ENCODE measurements at places on chromosomes 7 and 10. TPM values are rescaled to one million over a fixed set of nuclear protein-coding genes. Genes with fewer than 3 reads are reported as not detected.

DNA sequence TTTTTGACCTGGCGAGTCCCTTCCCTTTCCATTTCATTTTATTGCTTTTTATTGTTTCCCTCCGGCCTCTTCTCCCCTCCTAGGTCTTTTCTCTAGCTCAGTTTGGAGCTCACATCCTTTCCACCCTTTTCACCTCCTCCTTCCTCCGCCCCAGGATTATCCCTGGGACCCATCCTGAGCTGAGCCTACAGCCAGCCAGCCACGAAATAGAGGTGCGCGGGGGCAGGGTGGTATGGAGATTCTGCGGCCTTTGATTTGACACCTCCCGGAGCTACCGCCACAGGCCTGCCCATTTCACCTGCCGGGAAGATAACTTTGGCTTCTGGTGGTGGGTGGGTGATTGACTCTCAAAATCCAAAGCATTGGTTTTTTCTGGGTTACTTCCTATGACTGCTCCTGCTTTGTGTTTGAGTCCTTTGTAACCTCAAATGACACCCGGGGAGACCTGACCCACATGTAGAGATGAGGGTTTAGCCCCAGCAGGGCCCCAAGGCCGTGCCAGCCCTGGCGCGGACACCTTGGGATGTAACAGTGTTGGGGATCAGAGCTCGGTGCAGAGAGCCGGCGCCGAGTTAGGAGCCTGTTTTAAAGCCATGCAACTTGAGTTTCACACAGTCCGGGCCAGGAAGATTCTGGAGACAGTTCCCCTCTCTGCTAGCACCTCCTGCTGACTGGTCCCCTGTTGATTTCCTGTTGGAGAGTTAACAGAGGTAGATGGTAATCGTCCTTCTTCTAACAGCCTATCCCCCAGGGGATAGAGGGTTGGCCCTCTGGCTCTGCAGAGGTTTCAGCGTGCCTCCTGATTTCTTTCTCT is 1.5 kb downstream of the DUSP5 start:
- no peak for DNase-seq

DNA sequence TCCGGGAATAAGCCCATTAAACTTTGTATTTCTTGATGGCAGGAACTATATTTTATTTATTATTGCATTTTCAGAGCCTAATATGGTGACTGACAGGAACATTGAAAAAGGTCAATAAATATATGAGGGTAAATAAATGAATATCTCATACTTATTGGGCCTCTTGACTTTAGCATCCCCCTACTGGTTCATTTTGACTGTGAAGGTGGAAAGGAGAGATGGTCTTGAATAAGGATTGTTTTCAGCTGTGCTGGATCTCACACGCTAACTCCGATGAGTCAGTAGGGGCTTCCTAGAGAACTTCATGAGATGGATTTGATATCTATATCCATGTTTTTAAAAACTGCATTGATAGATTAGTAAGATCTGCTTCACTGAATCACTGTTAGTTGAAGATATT is 1026.0 kb downstream of the REEP3 start:
- no peak for DNase-seq

- no peak for DNase-seq
Measured at GRCh38 chr10:114024876-114025610, 18.6 kb upstream of the ADRB1 start.

GRCh38 chr10:132511121-132512051 is 26.2 kb upstream of the INPP5A start:
- DNase-seq, result no peak

GLCCI1 gene
- total RNA-seq, result 10.5 TPM

SMARCD3 gene
- 9.8 TPM for total RNA-seq

SLC39A12 gene
- total RNA-seq, result not detected

DNA sequence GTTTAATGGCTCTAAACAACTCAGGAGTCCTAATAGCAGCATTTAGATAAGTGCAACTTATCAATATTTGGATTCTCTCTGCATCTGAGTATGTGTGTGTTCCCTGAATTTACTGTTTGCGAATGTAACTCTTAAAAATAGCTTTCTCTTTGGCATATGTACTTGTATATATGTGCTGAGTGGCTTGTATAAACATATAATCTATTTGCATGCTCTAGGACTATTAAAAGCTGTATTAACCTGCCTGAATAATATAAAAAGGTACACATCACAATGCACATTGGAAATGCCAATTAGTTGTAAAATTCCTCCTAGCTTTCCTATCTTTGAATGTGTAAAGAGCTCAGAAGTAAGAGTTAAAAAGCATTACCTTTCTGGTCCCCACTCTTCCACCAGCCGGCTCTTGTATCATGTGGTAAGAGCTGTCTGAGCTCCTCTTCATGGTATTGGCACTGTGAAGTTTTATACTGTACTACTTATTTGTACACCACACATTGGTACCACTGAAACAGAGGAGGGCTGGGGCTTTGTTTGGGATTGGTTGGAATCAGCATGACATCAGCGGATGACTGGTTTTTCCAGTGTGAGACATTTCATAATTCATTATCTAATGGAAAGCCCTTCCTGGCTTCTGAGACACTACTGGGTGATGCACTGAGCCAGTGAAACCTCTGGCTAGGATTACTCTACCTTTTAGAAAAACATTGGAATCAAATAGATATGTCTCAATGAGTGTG is at the start of gene INHBA:
INHBA (minus strand) TSS at position 456 of the 737 bp plus-strand sequence. CDS start 2,716 bp downstream, outside the sequence.
- DNase-seq, result no peak

- DNase-seq, result no peak
Measured at GRCh38 chr7:123863461-123863860, 18.5 kb downstream of the HYAL4 start.

DNA sequence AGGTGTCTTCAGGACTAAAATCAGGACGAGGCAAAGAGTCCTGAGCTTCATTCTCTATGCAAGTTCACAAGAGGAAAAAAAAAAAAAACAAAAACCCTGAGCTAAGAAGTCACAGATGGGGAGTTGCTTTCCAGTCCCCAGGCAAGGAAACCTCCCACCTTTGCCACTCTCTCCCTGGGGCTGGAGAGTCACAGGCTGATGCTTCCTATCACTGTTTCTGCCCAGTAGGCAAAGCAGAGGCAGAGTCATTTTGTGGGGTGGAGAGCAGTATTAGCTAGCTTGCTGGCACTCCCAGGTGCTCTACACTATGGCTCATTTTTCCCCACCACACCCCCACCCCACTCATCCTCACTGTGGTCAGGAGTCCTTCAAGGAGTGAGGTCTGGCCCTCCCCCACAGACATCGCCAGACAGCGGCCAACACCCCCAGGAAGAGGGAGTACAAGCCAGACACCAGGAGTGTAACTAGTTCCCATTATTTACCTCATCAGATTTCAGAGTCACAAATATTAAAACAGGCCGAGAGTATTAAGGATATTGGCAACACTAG is 34.6 kb upstream of the UNC5B start:
- no peak for DNase-seq

FIS1 gene
- 156 TPM for total RNA-seq

- DNase-seq, result no peak
Measured at GRCh38 chr10:103690281-103690680, 165.1 kb downstream of the SH3PXD2A start.

HOXA13 gene
- 39.4 TPM for total RNA-seq

ZNF365 gene
- total RNA-seq, result not detected

DNA sequence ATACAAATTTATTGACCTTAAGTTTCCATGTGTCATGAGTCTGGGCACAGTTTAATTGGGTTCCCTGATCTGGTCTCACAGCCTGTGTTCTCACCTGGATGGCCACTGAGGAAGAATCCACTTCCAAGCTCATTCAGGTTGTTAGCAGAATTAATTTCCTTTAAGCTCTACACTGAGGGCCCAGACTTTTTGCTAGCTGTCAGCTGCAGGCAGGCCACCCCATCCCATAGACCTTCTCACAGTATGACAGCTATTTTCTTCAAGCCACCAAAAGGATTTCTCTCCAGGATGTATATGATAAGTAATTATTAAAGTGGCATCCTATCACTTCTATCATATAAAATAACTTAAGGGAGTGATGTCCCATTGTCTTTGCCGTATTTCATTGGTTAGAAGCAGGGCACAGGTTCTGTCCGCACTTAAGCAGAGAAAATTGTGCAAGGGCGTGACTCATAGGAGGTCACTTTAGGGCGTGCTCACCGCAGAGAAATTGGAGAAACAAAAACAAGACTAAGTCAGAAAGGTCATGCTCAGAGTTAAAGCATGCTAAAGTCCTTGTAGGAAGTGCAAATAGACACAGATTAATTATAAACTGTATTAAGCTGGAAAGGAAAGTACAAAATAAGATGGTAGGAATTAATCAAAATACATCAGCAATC is 109.9 kb downstream of the AHR start:
- peak; percentile 36 for DNase-seq

CAMK1D gene
- 42.5 TPM for total RNA-seq

GRCh38 chr7:8443576-8444467 is 10.4 kb downstream of the NXPH1 start:
- no peak for DNase-seq

FAM204A gene
- total RNA-seq, result 48.8 TPM

DNA sequence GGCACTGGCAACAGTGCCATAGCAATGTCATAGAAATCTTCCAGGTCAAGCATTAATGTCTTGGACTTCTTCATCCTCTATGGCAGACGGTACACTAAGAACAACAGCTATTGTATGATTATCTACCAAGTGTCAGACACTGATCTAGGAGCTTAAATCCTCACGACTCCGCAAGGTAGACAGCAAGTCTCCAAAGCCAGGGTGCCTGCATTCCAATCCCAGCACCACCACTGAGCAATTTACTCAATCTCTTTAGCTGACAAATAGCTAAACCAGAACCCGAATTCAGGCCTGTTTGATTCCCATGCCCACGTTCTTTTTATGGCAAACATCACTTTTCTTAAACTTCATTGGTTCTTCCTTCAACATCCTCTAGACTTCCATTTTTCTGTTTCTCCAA is 31.8 kb downstream of the DNMBP start:
- DNase-seq, result no peak

DNA sequence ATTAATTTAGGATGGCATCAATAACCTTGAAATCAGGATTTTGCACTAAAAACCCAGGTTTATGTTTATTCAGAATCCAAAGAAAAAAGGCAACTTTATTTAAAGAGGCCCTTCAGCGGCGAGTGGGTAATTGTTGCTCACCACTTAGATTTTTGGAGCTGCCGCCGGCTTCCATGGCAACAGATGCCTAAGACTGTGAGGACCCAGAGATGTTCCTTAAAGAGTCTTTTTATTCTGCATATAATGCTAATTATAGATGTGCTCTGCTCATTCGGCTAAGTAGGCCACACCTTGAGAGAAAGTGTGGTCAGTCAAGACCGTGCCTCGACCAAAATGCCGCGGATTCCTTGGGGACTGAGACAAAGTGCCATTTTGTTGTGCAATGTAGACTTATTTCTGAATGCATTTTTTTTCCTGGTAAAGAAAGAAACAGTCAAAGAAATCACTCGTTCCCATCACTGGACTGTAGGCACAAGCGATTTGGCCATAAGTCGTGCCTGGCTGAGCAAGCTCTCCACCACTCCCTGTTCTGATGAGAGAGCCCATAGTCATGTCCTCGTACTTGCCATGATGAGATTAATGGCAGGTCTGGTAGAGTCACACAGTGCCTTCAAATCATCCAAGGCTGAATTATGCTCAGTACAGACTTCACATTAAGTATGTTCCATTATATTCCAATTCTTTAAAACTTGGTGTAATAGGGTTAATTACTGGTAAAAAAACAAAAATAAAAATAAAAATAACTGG is 21.4 kb upstream of the MGMT start:
- no peak for DNase-seq

GRCh38 chr7:64787295-64787694 is 6.9 kb upstream of the ZNF138 start:
- no peak for DNase-seq

DNA sequence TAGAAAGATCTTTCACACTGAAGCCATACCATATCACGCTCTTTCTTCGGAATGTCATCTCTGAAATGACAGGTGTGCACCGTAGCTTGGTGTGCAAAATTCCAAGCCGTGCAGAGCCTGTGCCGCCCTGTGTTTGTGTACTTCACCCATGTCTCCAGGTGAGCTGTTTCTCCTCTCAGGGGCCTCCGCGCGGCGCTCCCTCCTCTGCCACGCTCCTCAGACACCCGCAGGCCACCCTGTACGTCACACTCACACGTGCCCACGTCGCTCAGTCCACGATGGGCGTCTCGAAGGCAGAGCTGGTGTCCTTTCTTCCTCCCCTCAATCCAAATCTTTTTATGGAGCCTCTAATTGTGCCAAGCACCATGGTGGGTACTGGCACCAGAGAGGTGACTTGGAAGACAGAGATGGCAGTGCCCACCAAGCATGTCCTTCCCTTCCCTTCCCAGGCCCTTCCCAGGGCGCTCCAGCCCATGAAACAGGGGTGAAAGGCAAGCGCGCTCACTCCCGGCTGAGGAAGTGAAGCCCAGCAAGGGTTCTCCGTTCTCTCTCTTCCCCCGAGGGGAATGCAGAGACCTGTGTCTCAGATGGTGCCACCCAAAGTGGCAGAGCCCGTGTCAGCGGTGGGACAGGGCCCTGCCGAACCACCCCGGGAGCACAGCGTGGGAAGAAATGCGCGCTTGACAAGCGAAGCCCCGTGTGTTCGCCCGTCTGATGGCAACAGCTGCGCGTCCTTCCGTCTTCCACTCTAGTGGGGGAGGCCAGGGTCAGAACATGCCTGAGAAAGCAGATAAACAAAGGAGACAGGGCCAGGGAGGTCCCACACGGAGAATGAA is 292.5 kb upstream of the SHH start:
- DNase-seq, result no peak

DNA sequence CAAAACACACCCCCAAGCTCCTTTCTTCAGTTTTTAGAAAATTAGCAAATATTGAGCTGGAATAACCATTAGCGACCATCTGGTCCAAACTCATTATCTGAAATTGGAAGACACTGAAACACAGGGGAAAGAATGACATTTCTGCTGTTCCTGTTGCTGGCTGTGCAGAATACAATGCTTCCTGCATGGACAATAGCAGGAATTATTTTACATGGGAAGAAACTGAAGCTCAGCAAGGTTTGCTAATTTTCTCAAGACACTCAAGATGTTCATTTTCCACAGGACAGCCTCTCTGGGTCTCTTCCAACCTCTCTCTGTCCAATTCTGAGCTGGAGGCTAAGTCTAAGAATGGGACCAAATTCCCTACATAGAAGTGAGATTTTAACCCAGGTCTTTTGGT is 81.9 kb upstream of the TNS3 start:
- DNase-seq, result no peak

NEURL1 gene
- total RNA-seq, result 49.2 TPM

DNA sequence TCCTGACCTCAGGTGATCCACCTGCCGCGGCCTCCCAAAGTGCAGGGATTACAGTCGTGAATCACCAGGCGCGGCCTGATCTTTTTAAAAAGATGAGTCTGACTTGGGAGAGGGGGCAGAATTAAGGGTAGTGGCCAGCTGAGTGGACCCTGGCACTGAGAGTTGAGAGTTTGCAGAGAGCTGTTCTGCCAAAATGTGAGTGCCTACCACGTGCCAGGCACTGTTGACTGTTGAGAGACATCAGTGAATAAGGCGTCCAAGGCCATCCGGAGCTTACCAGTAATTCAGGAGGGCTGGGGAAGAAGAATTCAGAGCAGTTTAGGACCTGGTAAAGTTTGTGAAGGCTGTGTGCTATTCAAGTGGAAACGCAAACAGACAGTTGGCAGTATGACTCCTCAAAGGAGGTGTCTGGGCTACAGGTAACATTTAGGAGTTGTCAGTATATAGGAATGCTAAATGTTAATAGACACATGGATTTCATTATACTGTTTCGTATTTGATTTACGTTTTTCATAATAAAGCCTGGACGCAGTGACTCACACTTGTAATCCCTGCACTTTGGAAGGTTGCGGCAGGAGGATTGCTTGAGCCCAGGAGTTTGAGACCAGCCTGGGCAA is 1.5 kb downstream of the NIPSNAP2 start:
- DNase-seq, result no peak

GRCh38 chr7:157267516-157267915 is 69.3 kb upstream of the DNAJB6 start:
- DNase-seq, result no peak

GRCh38 chr10:23192712-23193434 is 761 bp downstream of the PTF1A start:
- no peak for DNase-seq

- no peak for DNase-seq
Measured at GRCh38 chr7:79149831-79150230, 303.6 kb downstream of the MAGI2 start.

All from left colon (tissue), 2 donors.